ENCODE measurements at places on chromosomes 12 and 14.
A peak's percentile ranks its signal among the peaks of the same experiment; 100 is the strongest.

- DNase-seq = no peak
Observed at GRCh38 chr12:16118586-16118985, 158.9 kb downstream of the SLC15A5 start.

DNA sequence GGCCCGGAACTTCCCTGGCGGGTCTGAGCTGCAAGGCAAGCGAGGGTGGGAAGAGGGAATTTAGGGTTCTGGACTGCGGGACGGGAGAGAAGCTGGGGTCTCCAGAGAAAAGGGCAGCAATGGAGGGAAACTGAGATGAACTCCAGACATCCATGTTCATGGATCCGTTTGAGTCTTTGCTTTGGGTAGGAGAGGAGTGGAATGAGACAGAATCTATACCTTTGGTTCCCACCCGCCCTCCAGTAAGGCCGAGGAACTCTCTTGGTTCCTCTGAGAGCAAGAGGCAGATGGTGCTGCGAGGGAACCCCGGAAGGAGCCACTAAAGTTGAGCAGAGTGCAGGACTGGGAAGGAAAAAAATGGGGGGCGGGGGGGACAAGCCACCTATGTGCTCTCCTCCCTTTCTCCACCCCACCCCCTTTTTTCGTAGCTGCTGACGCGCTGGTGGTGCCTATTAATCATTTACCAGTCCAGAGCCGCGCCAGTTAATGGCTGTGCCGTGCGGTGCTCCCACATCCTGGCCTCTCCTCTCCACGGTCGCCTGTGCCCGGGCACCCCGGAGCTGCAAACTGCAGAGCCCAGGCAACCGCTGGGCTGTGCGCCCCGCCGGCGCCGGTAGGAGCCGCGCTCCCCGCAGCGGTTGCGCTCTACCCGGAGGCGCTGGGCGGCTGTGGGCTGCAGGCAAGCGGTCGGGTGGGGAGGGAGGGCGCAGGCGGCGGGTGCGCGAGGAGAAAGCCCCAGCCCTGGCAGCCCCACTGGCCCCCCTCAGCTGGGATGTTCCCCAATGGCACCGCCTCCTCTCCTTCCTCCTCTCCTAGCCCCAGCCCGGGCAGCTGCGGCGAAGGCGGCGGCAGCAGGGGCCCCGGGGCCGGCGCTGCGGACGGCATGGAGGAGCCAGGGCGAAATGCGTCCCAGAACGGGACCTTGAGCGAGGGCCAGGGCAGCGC is 1.2 kb downstream of the SSTR1 start:
- no peak for DNase-seq

GRCh38 chr12:95789126-95790032 is 1.2 kb downstream of the NTN4 start:
- DNase-seq = peak; percentile 38

- no peak for DNase-seq
Observed at GRCh38 chr12:84305144-84305543, 607.5 kb downstream of the SLC6A15 start.

- no peak for DNase-seq
Observed at GRCh38 chr14:41950428-41951151, 343.9 kb downstream of the LRFN5 start.

DNA sequence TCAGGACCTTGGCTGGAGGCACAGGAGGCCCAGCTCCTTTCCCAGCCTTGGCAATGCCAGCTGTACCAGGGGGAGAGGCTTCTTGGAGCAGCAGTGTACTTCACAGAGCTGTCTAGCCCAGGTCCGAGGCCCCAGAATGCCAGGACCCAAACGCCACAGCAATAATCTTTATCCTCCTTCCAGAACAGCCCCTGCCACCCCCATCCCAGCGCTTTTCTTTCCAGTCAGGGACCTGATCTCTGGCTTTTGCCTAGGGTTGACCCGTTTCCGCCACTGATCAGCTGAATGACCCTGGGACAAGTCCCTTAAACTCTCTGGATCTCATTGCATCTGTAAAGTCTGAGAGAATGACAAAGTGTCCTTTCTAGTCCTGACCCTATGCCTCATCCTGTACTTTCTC is 5.1 kb downstream of the LAG3 start:
- DNase-seq = no peak

- DNase-seq = no peak
Observed at GRCh38 chr12:31568498-31568897, 22.4 kb downstream of the DENND5B start.

DNA sequence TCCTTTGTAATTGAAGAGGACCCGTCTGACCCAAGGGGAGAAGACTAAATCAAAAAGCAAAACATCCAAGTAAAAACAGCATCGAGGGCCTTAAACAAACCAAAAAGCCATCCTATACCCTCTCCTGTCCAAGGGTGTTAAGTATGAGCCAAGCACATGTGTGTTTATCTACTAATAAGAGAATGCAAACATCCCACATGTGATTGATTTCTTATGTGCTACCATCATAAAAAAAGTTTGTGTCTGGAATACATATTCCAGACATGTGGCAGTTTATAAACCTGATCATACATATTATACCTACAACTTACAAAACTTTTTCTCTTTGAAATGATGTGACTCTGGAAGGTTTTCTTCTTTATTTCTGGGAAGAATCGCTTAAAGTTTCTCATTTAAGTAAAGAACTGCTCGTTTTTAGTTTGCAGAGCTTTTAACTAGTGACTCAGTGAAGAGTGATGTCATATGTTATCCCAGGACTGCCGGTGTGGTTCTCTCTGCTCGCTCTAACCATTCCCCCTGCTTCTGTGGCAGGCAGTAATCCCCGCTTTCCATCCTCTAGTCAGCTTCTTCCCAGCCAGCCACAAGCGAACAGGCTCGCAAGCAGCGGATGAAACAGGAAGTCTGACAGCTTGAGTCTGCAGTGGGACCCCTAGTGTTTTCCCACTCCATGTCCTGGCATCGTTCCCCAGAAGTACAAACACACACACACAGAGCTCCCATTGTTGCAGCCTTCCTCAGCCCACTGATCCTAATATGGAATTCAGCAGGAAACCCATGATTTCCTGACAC is 431 bp upstream of the RHOJ start:
- DNase-seq = peak; percentile 85

- no peak for DNase-seq
Observed at GRCh38 chr12:114314974-114315720, 90.8 kb downstream of the TBX5 start.

- DNase-seq = peak; percentile 33
Observed at GRCh38 chr12:76633415-76633814, 73.8 kb upstream of the OSBPL8 start.

GRCh38 chr12:118064608-118065007 is 3.6 kb upstream of the WSB2 start:
- DNase-seq = no peak

GRCh38 chr14:63273717-63274655 is 44.7 kb downstream of the GPHB5 start:
- DNase-seq = peak; percentile 10

GRCh38 chr12:11854011-11854499 is 204.6 kb downstream of the ETV6 start:
- DNase-seq = no peak

DNA sequence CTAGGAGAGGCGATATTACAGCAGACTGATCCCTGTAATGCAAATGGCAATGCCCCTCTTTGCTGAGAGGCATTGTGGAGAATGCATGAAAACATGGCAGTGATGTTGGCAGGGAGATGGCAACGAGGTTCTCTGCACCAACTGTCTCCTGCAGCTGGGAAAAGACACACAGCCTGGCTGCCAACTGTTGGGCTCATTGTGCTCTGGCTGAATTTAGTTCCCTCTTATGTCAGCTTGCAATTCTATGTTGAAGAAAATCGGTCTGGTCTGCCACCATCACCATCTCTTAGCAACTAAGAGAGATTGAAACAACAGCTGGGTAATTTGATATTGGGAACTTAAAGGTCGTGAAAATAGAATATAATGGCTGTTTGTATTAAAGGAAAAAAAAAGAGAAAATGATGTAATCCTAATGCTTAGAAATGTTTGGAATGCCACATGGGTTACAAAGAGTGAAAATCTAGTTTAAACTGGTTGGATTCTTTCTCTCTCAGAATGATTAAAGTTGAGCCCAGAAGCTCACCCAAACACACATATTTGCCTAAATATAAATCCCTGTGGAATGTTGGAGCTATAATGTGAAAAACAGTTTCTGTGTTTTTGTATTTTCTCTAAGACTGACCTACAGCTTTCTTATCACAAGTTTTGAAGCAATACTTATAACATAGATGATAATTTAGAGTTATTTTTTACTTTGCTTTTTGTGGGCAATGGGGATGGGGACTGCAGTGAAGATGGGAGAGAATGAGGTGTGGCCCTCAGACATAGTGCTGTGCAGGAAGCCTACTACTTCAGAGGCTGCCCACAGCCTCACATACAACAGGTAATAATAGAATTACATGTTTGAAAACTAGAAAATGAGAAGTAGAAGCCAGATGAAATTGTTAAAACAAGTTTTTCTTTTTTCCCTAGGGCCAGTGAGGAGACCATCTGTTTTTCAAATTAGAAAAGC is 143.7 kb downstream of the AKAP6 start:
- peak; percentile 69 for DNase-seq

DNA sequence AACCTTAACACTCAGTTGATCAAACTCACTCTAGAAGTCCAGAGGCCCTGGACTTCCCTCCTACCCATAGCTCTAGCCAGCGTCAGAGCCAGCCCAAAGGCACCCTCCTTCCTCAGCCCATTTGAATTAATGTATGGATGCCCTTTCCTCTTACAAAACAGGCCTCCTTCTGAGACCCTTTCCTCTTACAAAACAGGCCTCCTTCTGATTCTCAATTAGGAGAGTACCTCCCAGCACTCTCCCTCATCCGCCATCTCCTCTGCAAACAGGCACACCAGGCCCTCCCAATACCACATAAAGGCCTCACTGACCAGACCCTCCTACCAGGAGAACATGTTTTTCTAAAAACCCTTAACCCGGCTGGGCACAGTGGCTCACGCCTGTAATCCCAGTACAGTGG is 65.7 kb downstream of the MOK start:
- DNase-seq = no peak

GRCh38 chr14:45051180-45051579 is 32.7 kb upstream of the PRPF39 start:
- DNase-seq = no peak

DNA sequence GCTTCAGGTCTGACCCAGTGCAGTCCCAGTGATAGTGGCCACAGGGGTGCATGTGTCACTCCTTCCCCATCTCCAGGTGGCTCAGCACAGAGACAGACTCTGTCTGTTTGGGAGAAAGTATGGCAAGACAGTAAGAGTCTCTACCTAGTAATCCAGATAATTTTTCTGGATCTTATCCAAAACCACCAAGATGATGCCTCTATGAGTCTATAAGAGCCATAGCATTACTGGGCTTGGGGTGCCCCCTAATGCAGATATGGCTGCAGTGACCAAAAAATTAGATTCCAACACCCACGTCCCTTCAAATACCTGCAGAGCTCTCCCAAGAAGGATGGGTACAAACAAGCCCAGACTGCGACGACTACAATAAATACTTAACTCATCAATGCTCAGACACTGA is 123.8 kb downstream of the GRIP1 start:
- DNase-seq = peak; percentile 27

GRCh38 chr14:28577711-28578131 is 188.9 kb upstream of the FOXG1 start:
- DNase-seq = peak; percentile 38

- no peak for DNase-seq
Observed at GRCh38 chr12:51369581-51369980, 21.6 kb downstream of the GALNT6 start.

GRCh38 chr12:122085591-122085990 is 7.0 kb downstream of the MLXIP start:
- DNase-seq = no peak

- no peak for DNase-seq
Observed at GRCh38 chr12:63941879-63942278, 97.4 kb downstream of the SRGAP1 start.

- no peak for DNase-seq
Observed at GRCh38 chr14:92463141-92463540, 50.4 kb upstream of the RIN3 start.

DNA sequence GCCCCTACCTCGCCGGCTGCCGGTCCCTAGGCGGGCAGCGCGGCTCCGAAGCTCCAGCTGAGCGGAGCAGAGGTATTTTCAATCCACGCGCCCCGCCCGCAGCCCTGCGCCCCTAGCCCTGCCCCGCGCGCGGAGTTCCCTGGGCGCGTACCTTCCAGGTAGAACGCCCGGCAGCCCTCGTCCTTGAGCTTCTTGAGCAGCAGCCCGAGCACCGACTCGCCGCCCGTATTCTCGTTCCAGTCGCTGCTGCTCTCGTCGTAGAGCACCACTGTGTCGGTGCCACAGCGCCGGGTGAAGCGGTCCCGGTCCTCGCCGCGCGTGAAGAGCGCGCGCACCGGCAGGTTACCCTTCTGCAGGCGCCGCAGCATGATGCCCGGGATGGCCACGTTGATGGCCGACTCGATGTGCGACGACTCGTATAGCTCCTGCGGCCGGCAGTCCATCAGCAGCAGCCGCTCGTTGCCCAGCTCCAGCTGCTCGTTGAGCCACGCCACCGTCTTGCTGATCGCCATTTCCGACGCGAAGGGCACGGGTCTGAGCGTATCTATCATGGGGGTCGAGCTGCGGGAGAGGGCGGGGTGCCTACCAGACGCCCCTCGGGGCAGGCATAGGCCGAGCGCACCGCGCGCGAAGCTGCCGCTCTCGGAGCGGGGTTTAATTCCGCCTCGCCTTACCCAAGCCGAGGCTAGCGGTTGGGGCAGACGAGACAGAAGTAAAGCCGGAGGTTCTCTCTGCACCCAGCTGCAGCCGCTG is 636 bp downstream of the DUSP6 start:
- DNase-seq = no peak

- peak; percentile 35 for DNase-seq
Observed at GRCh38 chr12:11397366-11397765, 2.0 kb upstream of the PRB2 start.

DNA sequence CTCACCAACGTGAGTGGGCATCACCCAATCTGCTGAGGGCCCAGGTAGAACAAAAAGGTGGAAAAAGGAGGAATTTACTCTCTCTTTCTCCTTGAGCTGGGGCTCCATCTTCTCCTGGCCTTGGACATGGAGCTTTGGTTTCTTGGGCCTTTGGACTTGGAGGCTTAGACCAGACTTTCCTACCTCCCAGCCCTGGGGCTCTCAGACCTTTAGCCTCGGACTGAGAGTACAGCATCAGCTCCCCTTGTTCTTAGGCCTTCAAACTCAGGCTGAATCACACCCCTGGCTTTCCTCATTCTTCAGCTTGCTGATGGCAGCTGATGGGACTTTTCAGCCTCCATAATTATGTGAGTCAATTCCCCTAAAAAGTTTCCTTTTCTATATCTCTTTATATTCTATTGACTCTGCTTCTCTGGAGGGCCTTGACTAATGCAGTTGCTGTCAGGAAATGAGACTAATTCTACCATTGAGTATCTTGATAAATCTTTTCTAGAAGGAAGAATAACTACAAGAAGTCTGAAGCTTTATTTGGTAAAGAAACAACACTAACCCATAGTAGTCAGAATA is 15.9 kb upstream of the CLEC4E start:
- peak; percentile 51 for DNase-seq

GRCh38 chr12:91133871-91134270 is 22.6 kb upstream of the LUM start:
- DNase-seq = no peak

Data from epithelial cell of esophagus (primary cell).